ENCODE measurements at places on chromosomes 11 and 22. TPM values are rescaled to one million over a fixed set of nuclear protein-coding genes. Genes with fewer than 3 reads are reported as not detected.

Gene SNX32
- polyA plus RNA-seq, result 0.30 TPM

Gene APOL5
- 0.07 TPM for polyA plus RNA-seq

Gene MYOD1
- not detected for polyA plus RNA-seq

Gene SH3BP1
- polyA plus RNA-seq, result 11.3 TPM

Gene MAPK8IP2
- polyA plus RNA-seq, result 0.14 TPM

Gene SSTR3
- polyA plus RNA-seq, result 0.06 TPM

Gene MMP12
- polyA plus RNA-seq, result not detected

Gene DGCR6
- polyA plus RNA-seq, result 0.06 TPM

Gene BBOX1
- 0.07 TPM for polyA plus RNA-seq

Gene AGBL2
- 2.2 TPM for polyA plus RNA-seq

Gene KRTAP5-5
- not detected for polyA plus RNA-seq

Gene SPCS2
- polyA plus RNA-seq, result 195 TPM

Gene HTR3B
- polyA plus RNA-seq, result not detected

Gene FGF3
- polyA plus RNA-seq, result not detected

Gene UQCR10
- polyA plus RNA-seq, result 170 TPM

Gene OR4A16
- polyA plus RNA-seq, result not detected

Gene LMNTD2
- polyA plus RNA-seq, result 0.32 TPM

Gene OR2AT4
- polyA plus RNA-seq, result not detected

Gene TMPRSS5
- polyA plus RNA-seq, result not detected

Gene ANO9
- polyA plus RNA-seq, result not detected

Gene PGA5
- polyA plus RNA-seq, result 2.1 TPM

Gene SERPIND1
- polyA plus RNA-seq, result 0.09 TPM

Gene CD6
- not detected for polyA plus RNA-seq

Gene APOA4
- polyA plus RNA-seq, result not detected

Gene APLNR
- polyA plus RNA-seq, result not detected

Gene KCNJ1
- not detected for polyA plus RNA-seq

Gene MS4A13
- polyA plus RNA-seq, result not detected

Gene DDT
- 91.4 TPM for polyA plus RNA-seq

Gene DDIAS
- 2.9 TPM for polyA plus RNA-seq

Gene KRTAP5-11
- not detected for polyA plus RNA-seq

Gene ANO5
- not detected for polyA plus RNA-seq

Gene LDHAL6A
- polyA plus RNA-seq, result not detected

Gene ATP5MG
- 346 TPM for polyA plus RNA-seq

Gene LRRC4C
- polyA plus RNA-seq, result 0.02 TPM
